Ammon's horn (tissue), 1 donor: ENCODE measurements at places on chromosomes 7 and 10.

GRCh38 chr7:134902058-134902457 lies 84.2 kb upstream of the AGBL3 start:
- no peak for DNase-seq

DNA sequence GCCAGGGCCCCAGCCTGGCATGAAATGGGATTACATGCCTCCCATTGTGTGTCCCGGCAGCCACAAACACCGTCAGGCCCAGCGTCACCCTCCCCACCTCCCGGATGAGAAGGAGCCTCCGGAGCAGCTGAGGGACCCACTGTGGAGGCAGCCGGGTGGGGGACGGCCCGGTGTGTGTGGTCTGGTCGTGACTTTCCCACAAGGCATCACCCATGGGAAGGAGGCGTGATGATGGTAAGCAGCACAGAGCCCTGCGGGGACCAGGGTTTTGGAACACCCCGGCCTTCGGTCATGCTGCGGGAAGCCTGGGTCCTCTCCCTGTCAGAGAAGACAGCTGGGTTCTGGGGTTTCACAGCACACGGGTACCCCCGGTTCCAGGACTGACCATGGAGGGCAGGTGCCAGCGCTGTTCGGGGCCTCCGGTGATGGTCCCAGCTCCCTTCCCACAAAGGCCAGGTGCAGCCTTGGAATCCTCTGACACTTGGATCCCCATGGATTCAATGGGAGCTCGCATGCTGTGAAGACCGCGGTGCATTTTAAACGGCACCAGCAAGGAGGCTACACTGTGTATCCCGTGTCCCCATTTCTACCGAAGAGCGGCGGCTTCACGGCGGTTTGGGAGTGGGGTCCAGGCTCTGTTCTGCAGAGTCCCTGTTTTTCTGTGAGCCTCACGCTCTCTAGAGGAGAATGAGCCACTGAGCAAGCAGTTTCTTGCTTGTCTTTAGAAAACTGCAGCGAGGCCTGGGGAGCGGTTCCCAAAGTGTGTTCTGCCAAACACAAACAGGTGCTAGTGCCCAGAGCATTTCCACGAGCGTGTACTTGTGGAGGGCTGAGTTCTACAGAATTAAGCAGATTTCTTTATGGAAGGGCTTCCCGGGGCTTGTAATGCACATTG lies 336.0 kb downstream of the ADARB2 start:
- DNase-seq = no peak

DNA sequence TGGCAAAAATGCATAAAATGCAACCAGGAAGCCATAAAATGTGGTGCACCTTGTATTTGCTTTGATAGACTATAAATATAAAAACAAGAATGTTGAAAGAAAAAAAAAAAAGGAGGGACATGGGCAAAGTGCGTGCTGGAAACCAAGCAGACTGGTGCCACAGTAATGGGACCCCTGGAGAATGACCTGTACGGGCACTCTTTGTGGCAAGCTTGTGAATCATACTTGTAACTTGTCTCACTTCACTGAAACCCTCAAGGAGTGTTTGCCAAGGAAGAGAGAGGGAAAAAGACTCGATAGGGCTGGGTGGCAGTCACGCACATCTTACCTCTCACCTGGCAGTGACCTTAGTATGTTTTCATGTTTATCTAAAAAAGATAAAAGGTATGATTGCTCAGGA lies 1183.6 kb downstream of the GATA3 start:
- no peak for DNase-seq

DNA sequence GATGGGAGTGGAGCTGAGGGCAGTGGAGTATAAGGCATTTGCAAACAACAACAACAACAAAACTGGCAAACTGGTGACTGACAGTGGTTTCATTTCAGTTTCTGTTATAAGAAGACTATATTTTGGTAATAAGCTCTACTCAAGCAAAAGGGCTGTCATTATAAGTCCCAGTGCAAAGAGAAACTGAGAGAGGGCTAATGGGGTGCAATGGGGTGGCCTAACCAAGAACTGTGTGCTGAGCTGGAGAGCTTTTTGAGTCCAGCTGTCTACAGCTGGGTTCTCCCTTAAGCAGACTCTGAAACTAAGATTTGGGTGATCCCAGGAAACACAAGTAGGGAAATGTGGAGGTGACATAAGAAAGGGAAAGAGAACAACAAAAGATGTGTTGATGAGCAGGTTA lies 439.3 kb downstream of the ADRA2A start:
- DNase-seq = no peak

- no peak for DNase-seq
These were observed 49.6 kb downstream of the LGI1 start for GRCh38 chr10:93807371-93807770.

GRCh38 chr7:74069790-74070618 lies 13.6 kb upstream of the LIMK1 start:
- DNase-seq = no peak

GRCh38 chr7:21942955-21943354 lies 2.7 kb downstream of the CDCA7L start:
- peak; percentile 27 for DNase-seq

- DNase-seq = no peak
These were observed 12.9 kb downstream of the CFAP46 start for GRCh38 chr10:132929480-132929879.

DNA sequence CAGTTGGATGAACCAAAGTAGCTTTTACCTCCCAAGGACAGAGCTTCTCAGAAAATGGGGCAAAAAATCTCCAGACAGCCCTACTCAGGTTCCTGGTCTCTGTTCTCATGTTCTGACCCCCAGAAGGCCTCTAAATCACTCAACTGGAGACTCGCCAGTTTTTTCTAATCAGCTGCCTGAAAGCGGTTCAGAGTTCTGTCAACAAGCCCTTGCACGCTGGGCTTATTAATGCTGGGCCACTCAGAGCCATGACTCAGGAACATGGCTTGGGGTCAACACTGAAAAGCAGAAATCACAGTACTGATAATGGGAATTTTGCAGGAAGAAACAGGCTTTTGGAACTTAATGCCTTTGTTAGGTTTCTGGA lies 15.3 kb downstream of the ECHDC3 start:
- DNase-seq = no peak

DNA sequence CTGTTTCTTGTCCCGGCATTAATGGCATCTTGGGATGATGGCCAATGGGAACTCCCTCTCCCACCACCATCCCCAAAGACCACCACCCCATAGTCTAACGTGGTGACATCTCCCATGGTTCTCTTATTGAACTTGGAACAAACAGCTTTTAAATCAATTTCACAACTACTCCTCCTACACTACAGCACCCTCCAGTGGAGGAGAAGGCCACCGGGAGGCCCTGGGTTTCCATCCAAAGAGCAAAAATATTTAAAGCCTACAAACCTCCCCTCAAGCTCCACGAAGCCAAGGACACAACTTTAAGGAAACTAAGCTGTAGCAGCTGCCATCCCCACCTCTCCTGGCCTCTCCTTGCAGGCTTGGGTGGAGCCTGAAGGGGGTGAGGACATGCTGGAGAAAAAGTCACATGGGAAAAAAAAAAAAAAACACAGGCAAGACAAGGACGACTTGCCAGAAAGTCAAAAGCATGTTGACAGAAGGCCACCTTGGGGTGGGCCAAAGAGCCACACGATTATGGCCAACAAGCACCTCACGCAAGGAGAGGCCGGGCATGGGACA lies 94.0 kb upstream of the LANCL2 start:
- DNase-seq = no peak

DNA sequence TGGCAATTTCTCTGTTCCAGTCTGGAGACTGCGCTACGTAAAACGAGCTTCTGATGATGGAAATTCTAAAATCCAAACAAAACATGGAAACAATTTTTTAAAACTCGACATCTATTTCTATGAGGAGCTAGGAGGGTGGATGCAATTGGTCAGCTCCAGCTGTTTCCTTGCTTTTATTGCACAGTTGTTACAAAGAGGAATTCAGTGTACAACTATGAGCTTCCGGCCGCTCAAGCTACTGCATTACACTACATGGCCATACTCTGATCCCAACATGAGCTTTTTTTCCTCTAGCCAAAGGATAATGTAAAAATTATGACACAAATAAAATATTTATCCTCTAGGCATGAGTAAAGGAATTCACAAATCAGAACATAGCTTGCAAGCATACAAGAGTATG lies 403.1 kb upstream of the C7orf33 start:
- no peak for DNase-seq

DNA sequence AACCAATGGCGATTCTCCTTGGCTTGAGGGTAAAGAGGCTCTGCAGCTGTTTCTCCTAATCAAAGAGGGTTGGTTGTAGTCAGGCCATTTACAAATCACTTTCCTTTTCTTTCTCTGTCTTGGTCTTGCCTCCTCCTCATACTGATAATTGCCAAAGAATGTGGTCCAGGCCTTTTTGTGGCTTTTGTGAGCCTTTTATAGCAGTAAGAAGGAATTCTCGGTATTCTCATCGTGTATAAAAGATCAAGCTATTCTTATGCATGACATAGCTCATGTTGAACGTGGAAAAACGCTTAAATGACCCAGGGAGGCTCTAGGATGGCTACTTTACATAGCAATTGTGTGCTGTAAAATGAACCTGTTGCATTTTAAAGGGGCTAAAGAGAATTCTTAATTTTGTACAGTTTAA lies 62.6 kb downstream of the RBM20 start:
- DNase-seq = no peak

DNA sequence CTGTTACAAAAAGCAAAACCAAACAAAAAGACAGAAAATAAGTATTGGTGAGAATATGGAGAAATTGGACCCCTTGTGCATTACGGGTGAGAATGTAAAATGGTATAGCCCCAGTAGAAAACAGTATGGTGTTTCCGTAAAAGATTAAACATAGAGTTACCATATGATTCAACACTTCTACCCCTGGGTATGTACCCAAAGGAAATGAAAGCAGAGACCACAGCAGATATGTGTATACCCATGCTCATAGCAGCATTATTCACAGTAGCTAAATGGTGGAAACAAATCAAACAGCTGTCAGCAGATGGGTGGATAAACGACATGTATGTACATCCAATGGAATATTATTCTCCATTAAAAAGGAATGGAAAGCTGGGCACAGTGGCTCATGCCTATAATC lies 42.4 kb downstream of the STARD3NL start:
- no peak for DNase-seq

- DNase-seq = peak; percentile 16
These were observed 805.6 kb downstream of the NRG3 start for GRCh38 chr10:82680608-82681007.

GRCh38 chr10:110118891-110119621 lies 88.3 kb upstream of the MXI1 start:
- no peak for DNase-seq

GRCh38 chr7:157845203-157845835 lies 508.5 kb downstream of the DNAJB6 start:
- DNase-seq = no peak

- DNase-seq = no peak
These were observed 79.0 kb upstream of the ODAD2 start for GRCh38 chr10:28077889-28078288.

GRCh38 chr7:107726356-107727130 lies 17.4 kb upstream of the CBLL1 start:
- no peak for DNase-seq

DNA sequence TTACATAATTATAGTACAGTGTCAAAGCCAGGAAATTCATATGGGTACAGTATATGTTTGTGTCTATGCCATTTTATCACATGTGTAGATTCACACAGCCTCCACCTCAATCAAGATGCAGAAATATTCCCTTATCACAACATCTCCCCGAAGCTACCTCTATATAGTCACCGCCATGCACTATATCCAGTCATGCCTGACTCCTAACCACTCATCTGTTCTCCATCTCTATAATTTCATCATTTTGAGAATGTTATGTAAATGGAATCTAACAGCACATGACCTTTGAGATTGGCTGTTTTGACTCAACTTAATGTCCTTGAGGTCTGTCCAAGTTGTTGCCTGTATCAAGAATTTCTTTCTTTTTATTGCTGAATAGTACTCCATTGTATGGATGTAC lies 22.3 kb upstream of the SLC25A13 start:
- no peak for DNase-seq

DNA sequence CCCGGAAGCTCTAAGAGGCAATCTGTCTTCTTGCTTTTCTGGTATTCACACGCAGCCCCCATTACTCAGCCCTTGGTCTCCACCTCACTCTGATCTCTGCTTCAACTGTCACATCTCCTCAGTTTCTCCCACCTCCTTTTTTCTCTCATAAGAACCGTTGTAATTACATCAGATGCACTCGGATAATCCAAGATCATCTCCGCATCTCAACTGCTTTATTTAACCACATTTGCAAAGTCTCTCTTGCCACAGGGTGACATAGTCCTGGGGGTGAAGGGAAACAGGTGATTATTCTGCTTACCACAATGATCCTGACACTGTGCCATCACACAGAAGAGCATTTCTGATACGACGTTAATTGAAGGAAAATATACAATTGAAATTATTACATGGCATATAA lies 79.9 kb downstream of the HACD1 start:
- no peak for DNase-seq

DNA sequence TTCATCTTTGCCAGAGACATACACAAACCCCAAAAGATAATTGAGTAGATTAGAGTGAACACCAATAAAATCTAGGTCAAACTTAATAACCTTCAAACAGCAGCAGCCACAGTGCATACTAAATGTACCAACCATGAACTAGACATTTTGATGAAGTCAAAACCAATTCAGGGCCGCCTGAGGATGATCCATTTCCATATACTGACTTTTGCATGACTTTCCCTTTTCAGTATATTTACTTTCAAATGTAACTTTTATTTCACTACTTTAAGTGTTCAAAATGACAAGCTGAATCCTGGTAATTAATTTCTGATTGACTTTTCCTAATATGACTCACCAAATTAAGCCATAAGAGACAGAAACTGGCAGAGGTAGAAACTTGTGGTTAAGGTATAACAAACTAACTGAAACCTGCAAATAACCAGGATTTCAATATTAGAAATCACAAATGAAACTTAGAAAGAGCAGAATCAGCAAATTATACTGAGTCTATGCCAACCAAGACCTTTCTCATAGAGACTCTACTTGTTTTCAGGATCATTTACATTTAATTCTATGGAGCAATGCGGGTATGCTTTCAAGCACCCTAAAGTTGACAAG lies 171.9 kb upstream of the LRRN3 start:
- DNase-seq = no peak

DNA sequence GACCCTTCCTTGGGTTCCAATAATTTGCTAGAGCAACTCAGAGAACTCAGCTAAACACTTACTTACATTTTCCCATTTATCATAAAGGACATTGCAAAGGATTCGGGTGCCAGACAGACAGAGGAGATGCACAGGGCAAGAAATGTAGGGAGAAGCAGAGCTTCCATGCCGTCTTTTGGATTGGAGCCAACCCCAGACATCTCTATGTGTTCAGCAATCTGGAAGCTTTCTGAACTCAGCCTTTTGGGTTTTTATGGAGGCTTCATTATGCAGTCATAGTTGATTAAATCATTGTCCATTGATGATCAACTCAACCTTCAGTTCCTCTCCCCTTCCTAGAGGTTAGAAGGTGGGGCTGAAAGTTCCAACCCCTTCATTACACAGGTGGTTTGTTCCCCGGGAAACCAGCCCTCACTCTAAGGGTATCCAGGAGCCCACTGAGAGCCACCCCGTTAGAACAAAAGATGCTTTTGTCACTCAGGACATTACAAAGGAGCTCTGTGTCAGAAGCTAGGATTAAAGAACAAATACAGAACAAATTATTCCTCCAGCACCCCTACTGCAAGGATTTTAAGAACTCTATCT lies 211.9 kb upstream of the VSTM2A start:
- peak; percentile 53 for DNase-seq

- DNase-seq = no peak
These were observed 158.6 kb downstream of the GRK5 start for GRCh38 chr10:119365773-119366599.

GRCh38 chr10:95214793-95215192 lies 20.8 kb downstream of the ACSM6 start:
- no peak for DNase-seq

GRCh38 chr7:99122762-99123161 lies 21.1 kb downstream of the SMURF1 start:
- no peak for DNase-seq
